ENCODE measurements at places on chromosomes 6 and 20. TPM values are rescaled to one million over a fixed set of nuclear protein-coding genes. Genes with fewer than 3 reads are reported as not detected.
A peak's percentile ranks its signal among the peaks of the same experiment; 100 is the strongest.

- H3K36me3 ChIP-seq: no peaks in the 10 kb centered on the region
- DNase-seq: no peak
- H3K4me3 ChIP-seq: no peak overlapping the region
- no peaks in the 10 kb centered on the region for H3K4me1 ChIP-seq
Observed at GRCh38 chr6:44065443-44066140, 61.7 kb downstream of the MRPL14 start.

DNA sequence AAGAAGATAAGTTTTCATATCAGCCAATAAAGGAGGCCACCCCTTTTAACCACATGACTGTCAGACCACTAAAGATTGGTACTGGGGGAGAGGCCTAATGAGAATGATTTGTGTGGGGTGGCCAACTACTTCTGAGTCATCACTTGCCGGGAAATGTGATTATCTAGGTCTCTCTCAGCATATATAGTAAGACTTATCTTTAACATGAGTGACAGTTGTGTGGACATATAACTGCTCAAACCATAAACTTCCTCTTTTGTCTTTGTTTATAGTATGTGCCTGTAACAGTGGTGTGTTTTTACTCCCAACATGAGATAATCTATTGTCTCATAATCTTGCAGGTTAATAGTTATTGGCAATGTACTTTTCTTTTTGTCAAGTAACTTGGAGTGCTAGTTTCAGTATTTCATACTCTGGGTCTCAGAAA is 312.4 kb downstream of the CDKAL1 start:
- H3K4me3 ChIP-seq: no peak overlapping the region
- peaks cover 12% of the 10 kb centered on the region for H3K36me3 ChIP-seq
- H3K27me3 ChIP-seq: no peaks in the 10 kb centered on the region
- DNase-seq: no peak
- peaks cover 8% of the 10 kb centered on the region for H3K4me1 ChIP-seq

DNA sequence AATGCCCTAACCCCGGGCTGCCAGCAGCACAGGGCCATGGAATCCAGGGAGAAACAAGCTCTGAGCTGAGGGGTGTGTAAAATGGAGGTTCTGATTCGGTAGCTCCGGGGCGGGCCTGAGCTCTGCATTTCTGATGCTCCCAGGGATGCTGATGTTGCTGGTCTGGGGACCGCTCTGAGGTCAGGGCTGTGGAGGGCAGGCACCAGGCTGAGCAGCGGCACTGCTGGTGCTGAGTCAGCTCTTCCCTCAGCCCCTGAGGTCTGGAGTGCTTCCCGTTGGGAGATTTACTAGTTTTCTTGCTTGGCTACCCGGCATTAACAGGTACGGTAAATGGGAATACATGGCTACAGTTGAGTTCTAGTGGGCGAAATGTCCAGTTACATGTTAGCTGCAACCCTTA is 18.6 kb upstream of the CST3 start:
- DNase-seq: no peak
- H3K4me1 ChIP-seq: peaks cover 2% of the 10 kb centered on the region
- no peak overlapping the region for H3K27ac ChIP-seq
- no peak overlapping the region for H3K4me3 ChIP-seq
- H3K27me3 ChIP-seq: peaks cover 15% of the 10 kb centered on the region

DNA sequence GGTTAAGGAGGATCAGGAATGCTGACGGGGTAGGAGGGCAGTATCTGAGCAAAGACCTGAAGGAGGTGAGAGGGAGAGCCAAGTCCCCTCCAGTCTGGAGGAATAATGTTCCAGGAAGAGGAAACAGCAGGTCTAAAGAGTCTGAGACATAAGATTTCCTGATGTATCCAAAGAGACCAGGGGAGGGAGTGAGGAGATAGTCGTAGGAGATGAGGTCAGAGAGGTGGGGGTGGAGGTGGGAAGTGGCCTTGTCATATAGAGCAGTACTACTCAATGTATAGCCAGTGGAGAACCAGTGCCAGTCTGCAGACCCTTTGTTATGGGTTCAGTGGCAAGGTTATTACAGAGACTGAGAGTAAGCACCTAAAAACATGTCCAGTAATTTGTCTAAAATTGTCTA is 130.6 kb downstream of the COL9A1 start:
- peaks cover 17% of the 10 kb centered on the region for H3K27me3 ChIP-seq
- no peak for DNase-seq
- no peaks in the 10 kb centered on the region for H3K36me3 ChIP-seq
- no peaks in the 10 kb centered on the region for H3K4me1 ChIP-seq

DNA sequence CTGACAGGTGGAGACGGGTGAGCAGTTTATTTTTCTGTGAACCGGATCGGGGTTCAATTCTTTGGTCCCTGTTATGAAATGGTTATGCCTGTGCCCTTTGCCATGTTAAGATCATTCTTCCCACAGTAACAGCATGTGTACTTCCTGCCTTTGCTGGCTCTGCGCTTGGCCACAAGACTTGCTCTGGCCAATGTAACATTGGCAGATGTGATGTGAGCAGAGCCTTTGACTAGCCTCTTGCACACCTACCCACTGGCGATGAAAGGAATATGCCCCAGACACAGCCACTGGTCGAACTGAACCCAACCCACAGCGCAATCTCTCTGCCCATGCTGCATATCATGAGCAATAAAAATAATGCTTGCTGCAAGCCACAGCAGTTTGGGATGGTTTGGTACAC is 31.9 kb downstream of the JAG1 start:
- H3K4me3 ChIP-seq: no peak overlapping the region
- DNase-seq: no peak
- no peak overlapping the region for H3K27ac ChIP-seq
- H3K27me3 ChIP-seq: no peaks in the 10 kb centered on the region

- H3K4me3 ChIP-seq: no peak overlapping the region
- H3K27ac ChIP-seq: no peak overlapping the region
- peaks cover 2% of the 10 kb centered on the region for H3K4me1 ChIP-seq
- DNase-seq: no peak
- no peaks in the 10 kb centered on the region for H3K36me3 ChIP-seq
- peaks cover 9% of the 10 kb centered on the region for H3K27me3 ChIP-seq
Observed at GRCh38 chr6:139600343-139600742, 225.9 kb upstream of the CITED2 start.

- DNase-seq: no peak
- peaks cover 4% of the 10 kb centered on the region for H3K4me1 ChIP-seq
- peaks cover 6% of the 10 kb centered on the region for H3K36me3 ChIP-seq
- H3K27me3 ChIP-seq: no peaks in the 10 kb centered on the region
- H3K27ac ChIP-seq: no peak overlapping the region
- no peak overlapping the region for H3K4me3 ChIP-seq
Observed at GRCh38 chr6:126094411-126094810, 108.1 kb downstream of the TRMT11 start.

DNA sequence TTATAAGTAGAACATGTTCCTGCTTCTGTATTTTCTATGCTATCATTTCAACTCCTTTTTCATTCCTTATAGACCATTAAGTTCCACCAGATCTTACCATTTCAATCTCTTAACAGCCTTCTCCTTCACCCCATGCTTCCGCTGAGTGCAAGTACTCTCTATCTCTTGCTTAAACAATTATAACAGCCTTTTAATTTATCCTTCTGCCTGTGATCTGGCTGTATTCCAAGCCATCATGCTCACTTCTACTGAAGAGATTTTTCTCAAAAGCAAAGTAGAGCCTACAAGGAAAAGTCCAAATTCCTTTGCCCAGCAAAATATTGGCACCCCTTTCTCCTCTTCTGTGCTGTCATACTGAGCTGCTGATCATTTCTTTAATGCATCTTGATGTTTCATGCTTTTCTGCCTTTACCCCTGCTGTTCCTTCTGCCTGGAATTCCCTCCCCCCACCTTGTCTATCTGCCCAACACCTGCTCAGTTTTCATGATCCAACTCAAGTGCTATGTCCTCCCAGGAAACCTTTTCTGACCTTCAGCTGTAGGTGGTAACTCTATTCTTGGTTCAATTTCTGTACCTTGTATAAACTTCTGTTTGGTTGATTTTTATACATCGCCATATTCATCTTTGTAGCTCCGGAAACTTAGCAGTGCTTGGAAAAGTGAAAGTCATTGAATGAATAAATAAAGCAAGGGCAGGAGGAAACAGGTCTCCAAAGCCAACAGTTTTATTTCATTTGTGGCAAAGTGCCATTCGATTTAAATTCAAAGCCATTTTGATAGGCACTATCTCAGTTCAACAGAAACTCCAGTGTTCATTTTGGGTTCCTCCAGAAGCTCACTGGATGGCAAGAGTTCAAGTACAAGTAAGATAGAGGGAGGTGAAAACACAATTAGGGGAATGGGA is 10.5 kb upstream of the BMP2 start:
- H3K4me3 ChIP-seq: no peak overlapping the region
- DNase-seq: no peak
- H3K27me3 ChIP-seq: no peaks in the 10 kb centered on the region
- H3K27ac ChIP-seq: no peak overlapping the region
- H3K4me1 ChIP-seq: no peaks in the 10 kb centered on the region

- H3K4me1 ChIP-seq: no peaks in the 10 kb centered on the region
- H3K4me3 ChIP-seq: no peak overlapping the region
- no peaks in the 10 kb centered on the region for H3K36me3 ChIP-seq
- H3K27me3 ChIP-seq: peaks cover under 1% of the 10 kb centered on the region
Observed at GRCh38 chr20:11368499-11368898, 549.2 kb upstream of the BTBD3 start.

- H3K4me3 ChIP-seq: peak overlapping the region; percentile 87
- DNase-seq: peak; percentile 73
- H3K27me3 ChIP-seq: no peaks in the 10 kb centered on the region
- H3K36me3 ChIP-seq: no peaks in the 10 kb centered on the region
Observed at GRCh38 chr6:135880066-135880972, 28.8 kb downstream of the PDE7B start.

DNA sequence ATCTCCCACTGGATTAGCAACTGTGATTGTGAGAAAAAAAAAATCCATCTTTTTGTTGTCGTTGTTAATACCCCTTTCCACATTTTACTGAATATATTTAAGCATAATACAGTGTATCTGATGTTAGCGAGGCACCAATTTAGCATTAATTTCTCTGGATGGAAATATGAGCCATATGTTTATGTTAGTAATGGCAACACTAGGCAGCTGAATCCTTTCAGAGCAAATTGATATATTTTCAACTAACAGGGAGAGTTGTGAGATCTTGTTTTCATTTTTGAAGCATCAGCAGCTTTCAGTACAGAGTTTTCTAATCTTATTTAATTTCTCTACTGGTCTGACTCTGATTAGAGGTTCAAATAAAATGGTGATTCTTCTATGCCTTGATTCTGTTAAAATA is 84.8 kb upstream of the HDAC2 start:
- no peak overlapping the region for H3K27ac ChIP-seq
- peaks cover 8% of the 10 kb centered on the region for H3K27me3 ChIP-seq
- H3K4me3 ChIP-seq: no peak overlapping the region
- H3K36me3 ChIP-seq: no peaks in the 10 kb centered on the region
- no peak for DNase-seq

The SCAF8 gene
- 67.1 TPM for total RNA-seq

The FAM162B gene
- not detected for total RNA-seq

The RAET1L gene
- not detected for total RNA-seq

The BEND6 gene
- total RNA-seq: not detected
